Epithelial cell of proximal tubule (primary cell): ENCODE measurements at places on chromosomes 13 and 19. TPM values are rescaled to one million over a fixed set of nuclear protein-coding genes. Genes with fewer than 3 reads are reported as not detected.

Gene GIPR
- total RNA-seq, result 0.22 and 0.86 TPM in 2 replicates

DNA sequence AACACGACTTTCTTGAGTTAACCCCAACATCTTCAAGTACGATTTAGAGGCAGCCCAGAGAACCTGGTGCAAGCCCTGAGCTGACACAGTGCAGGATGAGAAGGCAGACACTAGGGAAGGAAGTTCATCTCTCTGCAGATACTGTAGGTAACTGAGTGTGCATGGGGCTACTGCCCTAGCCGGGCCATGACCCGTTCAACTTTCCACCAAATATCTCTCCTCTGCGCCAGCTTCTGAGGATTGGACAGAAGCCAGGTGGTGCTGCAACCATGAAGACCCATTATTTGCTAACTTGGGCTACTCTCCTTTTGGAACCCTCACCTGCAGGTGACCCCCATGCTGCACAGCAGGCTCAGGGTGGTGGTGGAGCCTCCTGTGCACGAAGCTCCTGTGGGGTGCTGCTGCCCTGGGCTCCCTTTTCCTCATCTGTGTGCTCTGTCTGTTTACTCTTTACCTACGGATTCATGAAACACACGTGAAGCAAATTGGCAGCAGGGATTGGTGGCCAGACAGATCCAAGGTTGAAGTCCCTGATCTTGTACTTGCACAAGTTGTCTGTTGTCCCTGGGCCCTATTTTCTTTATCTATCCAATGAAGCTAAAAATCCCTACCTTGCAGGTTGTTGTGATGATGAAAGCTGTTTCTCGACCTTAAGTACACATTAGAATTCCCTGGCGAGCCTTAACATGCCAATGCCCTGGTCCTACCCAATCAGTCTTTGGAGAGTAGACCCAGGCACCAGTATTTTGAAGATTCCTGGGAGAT, 227.8 kb downstream of the LACC1 start:
- DNase-seq, result no peak

GRCh38 chr13:41505209-41505835, 48.0 kb downstream of the RGCC start:
- peak; percentile 22 for DNase-seq

DNA sequence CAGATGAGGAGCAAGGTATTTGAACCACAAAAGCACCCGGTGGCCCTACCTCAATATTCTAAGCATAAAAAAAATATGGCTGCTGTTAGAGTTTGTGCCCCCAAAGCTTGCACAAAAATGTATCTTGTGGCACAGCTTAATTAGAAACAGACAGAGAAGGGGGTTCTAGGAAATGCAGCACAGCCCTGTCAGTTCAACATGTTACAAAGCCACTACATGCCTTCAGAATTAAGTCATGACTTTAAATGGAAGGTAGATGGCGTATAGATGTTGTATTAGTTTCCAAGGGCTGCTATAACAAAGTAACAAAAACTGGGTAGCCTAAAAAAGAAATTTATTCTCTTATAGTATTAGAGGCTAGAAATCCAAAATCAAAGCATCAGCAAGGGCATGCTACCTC, 703.8 kb downstream of the DIAPH3 start:
- DNase-seq, result no peak
